ENCODE measurements at places on chromosomes 1 and 21.

DNA sequence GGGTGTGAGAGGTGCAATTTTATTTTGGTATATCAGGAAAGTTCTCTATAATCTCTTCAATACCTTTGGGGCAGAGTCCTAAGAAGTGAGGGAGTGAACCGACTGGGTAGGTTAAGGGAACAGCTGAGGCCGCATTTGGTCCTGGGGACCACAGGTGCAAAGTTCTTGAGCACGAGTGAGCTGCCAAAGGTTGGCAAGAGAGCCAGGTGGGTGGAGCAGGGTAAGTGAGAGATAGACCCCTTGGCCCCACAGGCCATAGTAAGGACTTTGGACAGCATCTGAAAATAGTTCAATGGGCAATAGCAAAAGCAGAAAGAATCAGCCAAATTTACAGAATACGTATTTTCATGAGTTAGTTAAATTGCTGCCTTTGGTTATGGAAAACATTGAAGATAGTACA, 11.0 kb upstream of the NID1 start:
- no peak for DNase-seq

DNA sequence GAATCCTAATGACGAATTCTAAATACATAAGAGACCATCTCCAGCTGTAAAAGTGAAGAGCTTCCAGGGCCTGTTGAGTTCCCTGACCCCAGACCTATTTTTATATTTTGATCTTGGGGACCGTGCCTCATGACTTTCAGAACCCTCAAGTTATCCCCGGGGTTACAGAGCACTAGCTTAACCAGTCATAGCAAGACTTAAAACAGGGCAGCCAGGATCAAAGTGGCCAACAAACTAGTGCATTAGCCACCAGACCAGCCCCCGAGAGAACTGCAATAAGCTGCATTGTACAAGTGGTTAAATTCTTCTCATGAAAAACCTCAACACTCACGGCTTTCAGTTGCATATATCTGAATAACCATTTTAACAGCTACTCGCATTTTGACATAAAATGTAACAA, 183.0 kb downstream of the BARHL2 start:
- DNase-seq = no peak

DNA sequence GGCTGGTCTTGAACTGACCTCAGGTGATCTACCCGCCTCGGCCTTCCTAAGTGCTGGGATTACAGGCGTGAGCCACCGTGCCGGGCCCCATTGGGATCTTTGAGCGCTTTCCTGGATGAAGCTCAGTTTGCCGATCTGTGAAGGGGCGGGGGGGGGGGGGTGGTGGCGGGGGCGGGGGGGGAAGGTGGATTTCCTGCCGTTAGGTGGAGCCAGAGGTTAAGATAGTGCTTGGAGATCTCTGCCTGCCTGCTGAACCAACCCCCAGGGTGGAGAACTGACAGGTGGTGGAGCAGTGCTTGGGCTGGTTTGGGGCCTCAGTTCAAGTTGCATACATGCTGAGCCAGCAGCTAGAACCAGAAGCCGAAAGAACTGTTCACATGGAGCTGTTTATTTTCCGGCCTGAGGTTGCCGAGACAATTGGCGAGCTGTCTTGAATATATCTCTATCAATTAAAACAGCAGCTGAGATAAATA, 1.7 kb downstream of the TMCC2 start:
- peak; percentile 83 for DNase-seq

GRCh38 chr21:35179990-35180540, 131.0 kb upstream of the RUNX1 start:
- DNase-seq = peak; percentile 21

- no peak for DNase-seq
These were observed 95.5 kb downstream of the MIS18A start for GRCh38 chr21:32183396-32183795.

GRCh38 chr1:203174324-203174985, 1.2 kb downstream of the MYBPH start:
- no peak for DNase-seq

- no peak for DNase-seq
These were observed 66.6 kb upstream of the CACHD1 start for GRCh38 chr1:64403331-64403730.

- peak; percentile 39 for DNase-seq
These were observed 619 bp downstream of the BCL9 start for GRCh38 chr1:147541672-147542568.

GRCh38 chr1:29033829-29034466, 89.8 kb downstream of the TMEM200B start:
- no peak for DNase-seq

GRCh38 chr21:20783611-20784010, 214.6 kb upstream of the NCAM2 start:
- no peak for DNase-seq

DNA sequence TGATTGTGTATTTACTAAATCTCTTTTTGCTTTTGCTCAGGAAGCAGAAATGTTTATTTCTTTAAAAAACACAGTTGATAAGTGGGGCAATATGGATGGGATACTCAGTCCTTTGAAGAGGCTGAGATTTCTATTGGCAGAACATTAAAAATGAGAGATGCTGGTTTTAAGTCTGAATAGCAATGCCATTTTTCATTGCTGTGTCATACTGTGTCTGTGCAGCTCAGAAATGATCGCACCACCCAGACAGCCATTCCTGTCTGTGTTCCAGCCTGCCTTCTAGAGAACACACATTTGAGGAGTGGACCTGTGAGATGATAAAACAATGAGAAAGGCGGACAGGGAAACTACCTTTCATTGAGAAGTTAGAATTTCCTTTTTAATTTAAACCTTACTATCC, 231.2 kb upstream of the USP24 start:
- DNase-seq = no peak

GRCh38 chr1:206039046-206039973, 13.7 kb upstream of the RHEX start:
- no peak for DNase-seq

- peak; percentile 29 for DNase-seq
These were observed 41.8 kb downstream of the GATAD2B start for GRCh38 chr1:153880962-153881361.

DNA sequence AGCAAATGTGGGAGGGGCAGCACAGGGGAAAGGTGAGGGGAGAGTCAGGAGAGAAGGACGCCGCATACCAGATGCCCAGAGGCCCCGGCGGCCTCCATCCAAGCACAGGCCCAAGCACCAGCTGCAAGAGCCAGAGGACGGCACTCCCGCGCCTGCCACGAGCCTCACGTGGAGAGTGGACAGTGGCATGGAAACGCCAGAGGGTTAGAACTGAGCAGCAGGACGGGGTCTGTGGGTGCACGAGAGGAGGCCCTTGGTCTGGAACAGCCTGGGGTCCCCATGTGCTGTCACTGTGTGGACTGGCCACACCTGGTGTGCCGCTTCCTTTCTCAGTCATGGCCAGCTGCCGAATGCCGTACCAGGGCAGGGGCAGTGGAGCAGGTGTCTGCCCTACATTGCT, 68.7 kb downstream of the AGPAT3 start:
- DNase-seq = no peak

DNA sequence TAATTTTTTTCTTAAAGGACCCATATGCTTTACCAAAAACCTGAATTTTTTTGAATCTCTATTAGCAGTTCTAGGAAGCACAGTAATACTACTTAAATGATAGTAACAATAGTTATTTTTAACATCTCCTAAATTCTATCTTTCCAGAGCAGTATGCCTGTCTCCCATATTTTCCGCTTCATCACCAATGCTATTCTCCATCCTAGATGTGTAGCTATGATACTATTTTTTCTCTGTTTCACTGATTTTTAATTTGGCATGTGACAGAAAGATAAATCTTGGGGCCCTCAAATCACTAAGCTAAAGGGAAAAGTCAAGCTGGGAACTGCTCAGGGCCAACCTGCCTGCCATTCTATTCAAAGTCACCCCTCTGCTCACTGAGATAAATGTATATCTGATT, 102.3 kb upstream of the HMCN1 start:
- DNase-seq = no peak

All from activated CD4-positive, alpha-beta memory T cell treated with anti-CD3 and anti-CD28 coated beads for 36 hours (primary cell).